RPMI8226 (cell line): ENCODE measurements at places on chromosomes 5 and 9.

- DNase-seq = no peak
These were observed 79.8 kb downstream of the TNC start for GRCh38 chr9:115038178-115038577.

GRCh38 chr9:76365028-76365427 is 29.2 kb downstream of the RFK start:
- no peak for DNase-seq

- no peak for DNase-seq
These were observed 472.1 kb downstream of the RASEF start for GRCh38 chr9:82590845-82591244.

GRCh38 chr5:177334155-177334551 is 17.3 kb downstream of the LMAN2 start:
- DNase-seq = no peak

DNA sequence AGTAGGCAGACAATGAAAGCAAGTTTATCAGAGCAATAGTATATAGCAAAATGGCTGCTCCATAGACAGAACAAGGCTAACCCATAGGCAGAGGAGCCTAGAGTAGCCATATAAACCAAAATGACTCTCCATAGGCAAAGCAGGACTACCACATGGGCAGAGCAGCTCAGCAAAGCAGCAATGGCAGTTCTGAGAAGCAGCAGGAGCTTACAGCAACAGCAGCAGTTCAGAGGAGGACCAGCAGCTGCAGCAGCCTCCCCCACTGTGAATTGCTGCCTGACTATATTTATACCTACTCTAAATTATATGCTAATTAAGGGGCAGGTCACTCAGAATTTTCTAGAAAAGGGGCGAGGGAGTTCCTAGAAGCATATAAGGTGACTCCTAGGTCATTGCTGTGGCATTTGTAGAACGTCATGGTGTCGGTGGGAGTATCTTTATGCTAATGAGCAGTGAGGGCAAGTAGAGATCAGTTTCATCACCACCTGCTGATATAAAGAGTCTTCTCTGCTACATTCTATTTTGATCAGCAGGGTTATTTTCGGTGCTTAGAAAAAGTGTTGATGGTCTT is 1115.5 kb downstream of the DTWD2 start:
- peak; percentile 48 for DNase-seq

GRCh38 chr9:99416007-99416406 is 193.9 kb downstream of the SEC61B start:
- no peak for DNase-seq

GRCh38 chr5:58922461-58923171 is 339.7 kb downstream of the RAB3C start:
- no peak for DNase-seq

- DNase-seq = no peak
These were observed 17.9 kb upstream of the TRIO start for GRCh38 chr5:14125262-14125661.

DNA sequence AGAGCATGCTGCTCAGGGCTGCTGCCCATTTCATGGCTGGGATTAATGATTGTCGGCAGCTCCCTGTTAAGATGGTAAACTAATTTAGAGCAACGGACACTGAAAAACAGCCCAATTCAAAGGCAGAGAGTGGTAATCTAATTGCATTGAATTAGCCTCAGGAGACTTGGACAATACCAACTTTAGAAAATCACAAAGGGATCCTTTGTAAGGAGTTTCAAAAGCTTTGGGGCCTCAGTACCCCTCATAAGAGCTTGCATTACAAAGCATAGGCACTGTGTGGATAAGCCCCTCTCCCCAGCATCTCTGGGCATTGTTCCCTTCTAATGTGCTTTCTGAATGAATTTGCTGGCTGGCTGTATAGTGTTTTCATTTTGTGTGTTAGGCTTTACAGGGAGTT is 6.7 kb downstream of the GLRA1 start:
- DNase-seq = no peak

- DNase-seq = no peak
These were observed 1.6 kb downstream of the ZFYVE16 start for GRCh38 chr5:80409367-80409966.

GRCh38 chr9:105662184-105663104 is at the start of gene TAL2:
Gene TAL2, plus strand, starts transcription at chr9:105662457. Its CDS starts 40 bp downstream, at chr9:105662497.
- DNase-seq = no peak

- DNase-seq = no peak
These were observed 102.0 kb downstream of the AGTPBP1 start for GRCh38 chr9:85639675-85640186.

DNA sequence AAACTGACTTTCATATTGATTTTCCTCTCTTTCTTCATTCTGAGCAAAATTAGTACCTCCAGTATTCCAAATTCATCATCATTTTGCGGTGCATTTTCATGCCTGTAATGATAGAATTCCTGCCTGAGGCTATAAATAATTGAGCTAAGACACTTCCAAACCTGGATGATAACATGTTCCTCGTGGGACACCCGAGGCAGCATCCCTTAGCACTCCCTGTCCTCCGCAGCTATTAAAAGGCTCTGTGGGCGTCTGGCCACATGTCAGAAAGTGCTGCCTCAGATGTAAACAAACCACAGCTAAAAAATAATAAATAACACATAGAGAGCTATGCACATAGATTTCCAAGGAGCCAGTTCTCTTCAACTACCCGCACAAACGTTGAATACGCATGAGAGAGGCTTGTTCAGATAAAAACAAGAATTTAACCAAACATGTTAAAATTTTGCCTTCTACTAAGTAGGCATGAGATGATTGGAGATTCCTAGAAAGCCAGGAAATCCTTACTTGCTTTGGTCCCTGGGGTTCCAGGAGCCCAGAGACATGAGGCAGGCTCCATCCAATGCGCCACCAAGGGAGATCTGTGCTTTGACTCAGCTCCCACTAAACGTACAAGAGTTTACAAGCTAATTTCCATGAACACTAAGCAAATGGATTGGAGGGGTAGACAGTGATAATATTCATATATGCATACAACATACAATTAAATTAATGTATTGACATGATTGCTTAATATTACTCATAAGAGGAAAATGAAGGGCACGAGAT is 82.7 kb downstream of the SHC3 start:
- no peak for DNase-seq

- DNase-seq = no peak
These were observed 214.2 kb downstream of the FANCC start for GRCh38 chr9:95103281-95103771.

DNA sequence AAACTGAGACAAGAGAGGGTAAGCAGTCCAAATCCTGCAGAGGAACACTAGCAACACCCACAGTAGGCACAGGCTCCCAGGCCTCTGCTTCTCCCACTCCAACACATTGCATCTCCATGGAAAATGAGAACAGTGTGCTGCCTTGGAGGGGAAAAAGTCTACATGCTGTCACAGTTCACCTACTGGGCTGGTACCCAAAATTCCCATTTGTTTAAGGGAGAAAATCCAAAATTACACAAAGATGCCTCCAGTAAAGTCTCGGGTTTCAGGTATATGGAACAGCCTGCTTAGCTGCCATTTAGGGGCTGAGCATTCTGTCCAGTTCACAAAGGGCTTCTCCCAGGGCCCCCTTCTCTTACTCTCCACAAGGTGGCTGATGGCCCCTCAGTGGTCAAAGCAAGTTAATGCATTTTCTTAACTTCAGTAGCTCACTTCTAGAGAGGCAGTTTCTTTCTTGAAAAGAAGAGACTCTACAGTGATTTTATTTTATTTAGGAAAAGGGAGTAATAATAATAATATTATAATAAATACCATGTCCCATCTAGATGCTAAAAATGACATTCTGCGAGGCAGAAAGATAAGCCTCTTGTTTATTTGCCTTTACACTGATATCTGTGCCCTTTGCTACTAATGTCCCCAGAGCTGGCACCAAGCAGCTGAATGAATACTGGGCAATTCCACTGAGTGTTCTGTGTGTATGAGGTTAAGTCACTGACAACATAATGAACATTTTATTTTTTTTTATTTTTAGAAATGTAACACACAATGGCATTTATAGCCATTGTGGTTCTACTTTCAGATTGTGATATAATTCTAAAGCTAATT is 89.4 kb downstream of the RGS7BP start:
- no peak for DNase-seq

DNA sequence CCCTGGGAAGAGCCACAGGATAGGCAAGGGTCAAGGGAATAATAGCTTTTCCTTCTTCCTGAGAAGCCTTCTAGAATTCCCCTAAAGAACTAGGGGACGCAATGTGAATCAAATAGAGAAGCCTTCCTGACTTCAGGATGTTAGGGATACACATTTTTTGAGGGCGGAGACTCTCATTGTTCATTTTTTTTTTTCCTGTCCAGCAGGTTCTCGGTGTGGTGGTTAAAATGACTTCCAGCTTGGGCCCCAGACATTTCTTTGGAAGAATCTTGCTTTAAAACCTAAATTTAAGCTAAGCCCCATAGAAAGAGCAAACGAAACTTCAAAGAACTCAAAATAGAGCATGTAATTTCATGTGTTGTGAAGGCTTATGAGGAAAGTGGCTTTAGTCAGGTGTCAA is 80.8 kb downstream of the IQGAP2 start:
- no peak for DNase-seq

DNA sequence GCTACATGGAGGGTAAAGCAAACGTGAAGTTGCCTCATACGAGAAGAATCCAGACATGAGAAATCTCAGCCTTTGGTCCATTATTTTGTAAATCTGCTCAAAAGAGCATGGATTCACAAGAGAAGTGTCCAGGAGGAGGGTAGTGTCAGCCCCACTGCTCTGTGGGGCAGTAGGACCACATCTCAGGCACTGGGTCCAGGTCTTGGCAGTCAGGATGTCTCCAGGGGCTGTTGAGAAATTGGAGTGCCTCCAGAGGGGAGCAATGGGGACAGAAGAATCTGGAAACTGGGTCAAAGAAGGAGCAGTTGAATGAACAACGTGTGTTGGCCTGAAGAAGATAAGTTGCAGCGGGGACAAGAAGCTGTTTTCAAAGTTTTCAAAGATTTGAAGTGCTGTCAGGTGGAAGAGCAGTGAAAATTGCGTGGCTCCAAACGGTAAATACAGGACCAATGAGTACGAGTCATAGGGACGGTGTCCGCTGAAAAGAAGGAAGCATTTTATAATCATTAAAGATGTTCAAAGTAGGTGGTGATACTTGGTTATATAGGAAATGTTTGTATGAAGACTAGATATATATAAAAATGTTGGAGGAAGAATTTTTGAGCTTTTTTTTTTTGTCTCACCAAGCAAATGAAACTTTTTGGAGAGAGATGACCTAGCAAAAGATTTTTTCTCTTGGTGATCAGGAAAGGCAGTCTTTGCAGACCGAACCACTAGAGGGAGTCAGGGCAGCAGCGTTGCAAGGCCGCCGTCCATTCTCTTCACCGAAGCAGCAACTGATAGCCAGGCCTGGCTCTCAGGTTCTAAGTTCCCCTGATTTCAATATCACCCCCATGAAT is 57.1 kb upstream of the ZBED3 start:
- peak; percentile 75 for DNase-seq

DNA sequence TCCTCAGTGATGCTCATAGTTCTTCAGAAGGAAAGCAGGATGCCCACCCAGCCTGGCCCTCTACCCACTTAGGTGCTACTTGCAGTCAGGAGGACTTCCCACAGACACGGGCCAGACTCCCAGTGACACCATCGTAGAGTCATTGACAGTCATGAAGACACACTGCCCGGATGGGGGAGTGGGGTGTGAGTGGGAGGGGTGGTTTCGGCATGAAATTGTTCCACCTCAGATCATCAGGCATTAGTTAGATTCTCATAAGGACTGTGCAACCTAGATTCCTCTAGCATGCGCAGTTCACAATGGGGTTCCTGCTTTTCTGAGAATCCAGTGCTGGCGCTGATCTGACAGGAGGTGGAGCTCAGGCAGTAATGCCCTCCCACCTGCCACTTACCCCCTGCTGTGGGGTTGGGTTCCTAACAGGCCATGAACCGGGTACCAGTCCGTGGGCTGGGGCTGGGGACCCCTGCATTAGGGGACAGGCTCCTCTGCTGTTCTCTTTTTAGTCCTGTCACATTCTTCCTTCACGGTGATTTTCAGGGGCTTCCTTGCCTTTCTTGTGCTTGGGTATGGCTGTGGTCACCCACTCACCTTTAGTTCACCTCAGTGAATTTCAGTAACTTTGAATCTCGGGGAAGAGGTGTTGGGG is 88.2 kb upstream of the ANKRD55 start:
- DNase-seq = no peak

GRCh38 chr5:37658440-37658839 is 181.4 kb downstream of the GDNF start:
- DNase-seq = no peak

- no peak for DNase-seq
These were observed 211.6 kb upstream of the TMEM161B start for GRCh38 chr5:88480245-88480644.

DNA sequence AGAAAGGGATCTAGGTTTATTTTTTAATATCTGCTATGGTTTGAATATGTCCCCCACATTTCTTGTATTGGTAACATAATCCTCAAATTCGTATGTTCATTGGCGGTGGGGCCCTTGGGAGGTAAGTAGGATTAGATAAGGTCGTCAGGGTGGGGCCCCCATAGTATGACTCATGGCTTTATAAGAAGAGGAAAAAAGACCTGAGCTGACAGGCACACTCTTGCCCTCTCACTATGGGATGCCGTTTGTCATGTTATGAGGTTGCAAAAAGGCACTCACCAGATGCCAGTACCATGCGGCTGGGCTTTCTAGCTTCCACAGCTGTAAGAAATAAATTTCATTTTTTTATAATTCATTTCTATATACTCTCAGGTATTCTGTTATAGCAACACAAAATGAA is 67.3 kb upstream of the SGCD start:
- DNase-seq = no peak

DNA sequence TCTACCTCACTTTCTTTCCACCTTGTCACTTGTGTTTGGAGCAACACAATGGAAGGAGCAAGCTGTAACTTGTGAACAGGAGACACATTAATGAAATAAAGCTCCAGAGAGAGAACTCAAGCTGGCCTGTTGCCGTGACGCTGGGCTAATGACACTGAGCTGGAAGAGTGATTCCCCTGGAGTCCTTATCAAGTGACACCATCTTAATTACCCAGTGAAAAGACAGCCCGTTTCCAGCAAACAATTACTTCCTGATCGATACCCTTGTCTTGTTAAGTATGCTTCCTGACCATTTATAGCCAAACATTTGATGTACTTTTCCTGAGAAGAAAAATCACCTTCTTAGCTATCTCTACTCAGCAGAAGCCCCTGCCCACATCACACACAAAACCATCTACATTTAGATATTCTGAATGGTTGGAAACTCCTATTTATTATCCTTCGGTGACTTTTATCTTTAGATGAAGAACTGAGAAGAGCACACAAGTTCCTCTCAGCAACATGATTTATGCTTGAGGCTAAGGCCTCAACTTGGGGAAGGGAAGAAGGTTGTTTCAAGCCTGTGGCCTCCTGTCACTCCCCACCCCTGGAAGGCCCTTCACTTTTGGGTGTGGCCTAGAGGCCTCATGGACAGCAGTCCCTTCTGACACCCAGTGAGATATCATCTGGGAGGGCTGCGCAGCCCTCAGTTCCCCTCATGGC is 34.1 kb downstream of the CRHBP start:
- DNase-seq = no peak

DNA sequence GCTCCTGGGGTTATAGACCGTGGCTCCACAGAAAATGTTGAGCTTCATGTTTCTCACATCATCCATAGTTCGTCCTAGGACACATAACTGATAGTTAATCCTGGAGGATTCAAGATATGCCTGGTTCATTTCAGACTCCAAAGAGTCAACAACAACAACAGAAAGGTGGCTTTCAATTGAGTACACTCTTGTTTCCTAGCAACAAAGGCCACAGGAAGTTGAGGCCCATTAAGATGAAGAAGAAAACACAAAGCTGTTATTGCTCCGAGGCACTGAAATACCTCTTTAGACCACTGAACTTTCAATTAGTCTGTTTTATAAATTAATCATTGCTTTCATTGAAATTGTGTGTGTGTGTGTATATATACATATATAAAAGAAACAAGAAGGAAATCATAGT is 154.5 kb downstream of the YIPF5 start:
- DNase-seq = no peak
